ENCODE measurements at places on chromosomes 3 and 15. TPM values are rescaled to one million over a fixed set of nuclear protein-coding genes. Genes with fewer than 3 reads are reported as not detected.

DNA sequence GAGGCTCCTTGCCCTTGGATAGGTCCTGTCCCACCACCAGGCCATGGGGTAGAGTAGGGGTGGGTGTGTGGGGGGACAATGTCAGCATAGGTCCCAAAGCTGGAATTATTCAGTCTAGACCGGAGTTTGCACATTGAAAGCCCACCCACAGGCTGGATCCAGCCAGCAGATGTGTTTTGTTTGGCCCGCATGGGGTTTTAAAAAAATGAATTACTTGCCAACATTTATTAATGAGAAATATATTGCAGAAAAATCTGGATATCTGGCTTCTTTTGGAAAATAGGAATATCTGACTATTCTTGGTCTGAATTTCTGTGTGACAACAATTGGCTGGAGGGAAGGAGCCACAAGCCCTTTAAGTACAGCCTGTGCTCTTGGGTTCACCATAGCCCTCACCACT lies 17.3 kb upstream of the LRIG1 start:
- DNase-seq, result no peak

DNA sequence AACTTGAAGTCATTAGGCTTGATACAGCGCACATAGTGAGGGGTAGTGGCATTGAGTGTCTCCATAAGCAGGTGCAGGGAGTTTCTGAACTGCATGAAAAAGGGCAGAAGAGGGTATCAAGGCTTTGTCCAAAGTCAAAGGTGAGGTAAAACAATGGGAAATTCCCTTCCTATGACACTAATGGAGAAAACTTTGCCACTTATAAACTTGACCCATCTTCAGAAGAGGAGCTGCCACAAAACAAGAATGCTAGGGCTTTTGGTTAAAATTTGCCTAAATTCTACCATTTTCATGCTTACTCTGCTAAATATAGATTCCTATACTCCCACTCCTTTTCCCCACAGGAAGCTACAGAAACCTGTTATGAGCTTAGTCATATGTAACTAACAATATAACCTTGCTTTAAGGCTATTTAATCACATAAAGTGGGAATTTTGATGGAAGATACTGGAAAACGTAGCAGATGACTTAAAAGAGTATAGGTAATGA lies 87.5 kb upstream of the MYO5C start:
- DNase-seq, result no peak

GRCh38 chr15:62249501-62249900 lies 84.4 kb upstream of the C2CD4B start:
- no peak for DNase-seq

- DNase-seq, result no peak
These were observed 14.4 kb downstream of the GOLGB1 start for GRCh38 chr3:121735047-121735696.

The TMEM212 gene
- not detected for total RNA-seq
